ENCODE measurements at places on chromosomes 6 and 20.

DNA sequence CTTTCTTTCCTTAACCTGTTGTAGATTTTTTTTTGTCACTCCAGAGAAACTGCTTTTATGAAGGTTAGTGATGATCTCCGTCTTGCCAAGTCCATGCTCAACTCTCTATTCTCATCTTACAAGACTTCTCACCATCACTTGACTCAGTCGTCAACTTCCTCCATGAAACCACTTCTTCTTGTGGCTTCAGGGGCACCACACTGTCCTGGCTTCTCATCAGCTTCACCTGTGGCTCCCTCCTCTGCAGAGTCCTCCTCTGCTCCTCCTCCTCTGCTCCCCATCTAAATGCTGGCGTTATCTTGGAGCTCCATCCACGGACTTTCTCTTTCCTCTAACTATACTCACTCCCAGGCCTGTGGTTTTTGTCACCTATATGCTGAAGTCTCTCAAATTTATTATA lies 187.5 kb downstream of the BACH2 start:
- no peak for DNase-seq

DNA sequence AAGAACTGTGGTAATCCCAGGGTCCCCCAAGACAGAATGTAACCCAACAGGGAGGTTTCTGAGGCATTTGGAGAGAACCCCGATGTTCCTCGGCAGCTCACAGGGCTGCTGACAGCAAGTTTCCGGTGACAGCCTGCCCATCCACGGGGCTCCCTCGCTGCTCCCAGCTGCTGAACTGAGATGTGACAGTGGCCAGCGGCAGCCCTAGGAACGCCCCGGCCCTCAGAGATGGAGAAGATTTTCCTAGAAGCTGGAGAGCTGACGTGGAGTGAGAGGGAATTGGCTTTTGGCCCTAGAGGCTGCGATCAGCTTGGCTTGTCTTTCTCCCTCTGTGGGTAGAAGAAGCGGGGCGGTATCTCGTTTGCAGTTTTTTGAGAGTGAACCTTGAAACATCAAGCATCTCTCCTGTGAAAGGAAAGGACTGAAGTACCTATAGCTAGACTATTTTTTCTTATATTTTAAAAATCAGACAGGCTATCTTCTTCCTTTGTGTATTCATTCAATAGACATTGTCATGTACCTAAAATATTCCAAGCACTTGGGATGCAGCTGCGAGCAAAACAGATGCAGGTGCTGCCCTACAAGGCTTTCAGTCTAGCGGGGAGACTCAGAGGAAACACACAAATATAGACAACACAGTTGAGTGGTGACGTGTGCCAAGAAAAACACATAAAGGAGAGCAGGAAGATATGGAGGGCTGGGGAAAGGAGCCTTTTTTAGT lies 28.4 kb upstream of the NFATC2 start:
- no peak for DNase-seq

- no peak for DNase-seq
These were observed 9.9 kb downstream of the SERAC1 start for GRCh38 chr6:158158123-158158522.

GRCh38 chr20:33568378-33568777 lies 78.5 kb downstream of the CBFA2T2 start:
- no peak for DNase-seq

DNA sequence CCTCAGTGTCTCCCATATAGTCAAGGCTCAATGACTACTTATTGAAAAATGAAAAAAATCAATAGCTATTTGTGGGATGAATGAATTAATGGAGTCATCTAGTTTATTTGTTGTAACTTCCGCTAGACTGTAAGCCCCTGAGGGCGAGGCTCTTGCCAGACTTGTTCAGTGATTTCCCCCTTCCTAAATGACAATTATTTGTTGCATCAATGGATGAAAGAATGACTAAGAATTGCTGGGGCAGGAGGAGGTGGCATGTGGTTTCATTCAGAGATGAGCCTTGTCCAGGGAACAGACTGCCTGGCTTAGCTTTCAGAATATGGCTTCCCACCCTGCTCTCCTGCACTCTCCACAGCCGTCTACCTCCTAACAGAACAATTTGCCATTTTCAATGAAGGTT lies 1.1 kb upstream of the PRELID3B start:
- no peak for DNase-seq

DNA sequence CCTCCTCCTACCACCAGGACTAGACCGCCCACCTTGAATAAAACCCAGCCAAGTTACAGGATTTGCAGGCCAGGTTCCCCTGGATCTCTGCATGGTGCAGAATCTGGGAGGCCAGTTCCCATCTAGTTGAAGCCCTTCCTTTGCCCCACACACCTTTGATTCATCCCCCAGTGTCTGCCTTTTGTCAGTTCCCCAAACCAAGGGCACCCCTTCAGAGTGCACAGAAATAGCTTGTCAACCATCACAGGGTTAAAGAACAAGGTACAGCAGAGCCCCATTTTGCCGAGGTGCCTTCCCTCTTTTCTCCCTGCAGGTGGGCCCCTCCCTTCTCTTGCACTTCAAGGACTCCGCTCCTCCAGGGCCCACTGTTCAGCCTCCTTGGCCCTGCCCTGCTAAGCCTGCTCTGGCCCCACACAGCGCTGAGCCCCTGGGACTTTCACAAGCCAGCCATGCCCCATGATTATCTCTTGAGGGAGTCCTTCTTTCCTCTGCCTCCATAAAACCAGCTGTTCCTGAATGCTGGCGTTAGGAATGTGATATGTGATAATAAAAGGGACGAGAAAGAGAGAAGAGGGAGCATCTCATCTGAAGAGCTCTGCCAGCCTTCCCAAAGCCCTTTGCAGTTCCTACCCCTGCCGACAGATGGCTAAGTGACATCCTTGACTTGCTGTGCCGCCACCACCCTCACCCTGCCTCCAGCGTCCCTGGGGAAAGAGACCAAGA lies 280.3 kb downstream of the CDC5L start:
- DNase-seq: no peak

- DNase-seq: no peak
These were observed 109.0 kb downstream of the HMGCLL1 start for GRCh38 chr6:55469951-55470366.

Measured in skeletal muscle cell (primary cell).